NCI-H526 treated with DMSO at 0.1 percent for 48 hours (cell line): ENCODE measurements at places on chromosomes 16 and 17.

GRCh38 chr16:84047206-84047605 lies 4.6 kb upstream of the SLC38A8 start:
- no peak for DNase-seq

- DNase-seq: no peak
Measured at GRCh38 chr16:6545329-6545728, 787.3 kb upstream of the RBFOX1 start.

- no peak for DNase-seq
Measured at GRCh38 chr16:2948807-2949704, 15.0 kb upstream of the KREMEN2 start.

GRCh38 chr16:67158637-67159600 lies 790 bp downstream of the TRADD start:
- DNase-seq: no peak
